ENCODE measurements at places on chromosomes 2 and 18.

DNA sequence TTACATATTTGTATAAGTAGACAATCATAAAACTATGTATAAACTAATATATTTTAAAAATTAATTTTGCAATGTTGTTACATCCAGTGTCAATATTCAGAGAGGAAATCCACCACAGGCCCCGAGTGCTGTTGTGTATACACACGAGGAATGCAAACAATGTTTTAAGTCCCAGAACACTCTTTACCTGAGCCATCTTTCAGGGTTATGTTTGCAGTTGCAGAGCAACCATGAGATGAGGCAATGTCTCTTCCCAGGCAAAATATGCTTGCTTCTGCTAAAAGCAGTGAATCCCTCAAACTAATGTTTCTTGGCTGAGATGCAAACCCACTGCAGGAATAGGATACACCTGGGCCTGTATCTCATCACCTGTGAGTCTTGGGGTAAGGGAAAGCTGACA lies 91.3 kb downstream of the ASXL2 start:
- no peak for DNase-seq

GRCh38 chr18:9914334-9914583 lies 443 bp downstream of the VAPA start:
- no peak for DNase-seq

- peak; percentile 38 for DNase-seq
These were observed 93.9 kb downstream of the EVA1A start for GRCh38 chr2:75466708-75467311.

DNA sequence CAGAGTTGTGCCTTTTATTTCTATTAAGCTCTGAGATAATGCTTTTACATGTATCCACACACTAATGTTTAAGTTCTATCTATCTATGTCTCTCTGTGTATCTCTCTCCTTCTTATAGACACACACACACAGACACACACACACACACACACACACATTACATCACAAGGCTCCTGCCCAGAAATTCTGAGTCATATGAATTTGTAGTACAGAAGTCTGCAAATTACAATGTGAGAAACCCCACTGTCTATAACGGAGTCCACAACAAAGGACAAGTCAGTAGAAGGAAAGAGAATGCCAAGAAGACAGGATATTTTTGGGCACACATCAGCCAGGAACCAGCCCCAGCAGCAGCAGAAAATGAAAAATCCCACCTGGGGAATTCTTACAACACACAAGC lies 142.4 kb downstream of the EN1 start:
- DNase-seq = no peak

- no peak for DNase-seq
These were observed 35.3 kb downstream of the RALB start for GRCh38 chr2:120288016-120288373.

DNA sequence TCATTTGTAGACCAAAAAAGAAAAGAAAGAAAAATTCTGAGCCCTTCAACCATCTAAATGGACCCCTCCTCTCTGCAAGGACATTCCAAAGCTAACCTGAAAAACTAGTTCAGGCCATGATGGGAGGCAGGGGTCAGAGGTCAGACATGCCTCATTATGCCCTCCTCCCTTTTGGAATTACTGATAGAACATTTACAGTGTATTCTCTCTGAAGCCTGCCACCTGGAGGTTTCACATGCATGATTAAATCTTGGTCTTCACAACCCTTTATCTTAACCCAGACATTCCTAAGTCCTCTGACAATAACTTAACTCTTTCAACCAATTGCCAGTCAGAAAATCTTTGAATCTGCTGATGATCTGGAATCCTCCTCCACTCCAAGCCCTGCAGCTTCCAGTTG lies 86.0 kb downstream of the SPP2 start:
- no peak for DNase-seq

- no peak for DNase-seq
These were observed 93.1 kb downstream of the CABLES1 start for GRCh38 chr18:23228102-23229061.

- DNase-seq = no peak
These were observed 94.0 kb upstream of the ITGA6 start for GRCh38 chr2:172333235-172333977.

GRCh38 chr18:22296304-22296703 lies 121.4 kb downstream of the CTAGE1 start:
- DNase-seq = no peak

- DNase-seq = peak; percentile 22
These were observed 587 bp upstream of the MTIF2 start for GRCh38 chr2:55269645-55269990.

GRCh38 chr18:74748809-74749208 lies 151.1 kb downstream of the ZNF407 start:
- no peak for DNase-seq
